Activated CD4-positive, alpha-beta T cell treated with anti-CD3 and anti-CD28 coated beads, Interleukin-10, Interleukin-2, amounts not matched to agents 100 ng/mL and 50 ng/mL, durations not matched to agents 16 hours and 8 hours (primary cell): ENCODE measurements at places on chromosomes 11 and 22.

DNA sequence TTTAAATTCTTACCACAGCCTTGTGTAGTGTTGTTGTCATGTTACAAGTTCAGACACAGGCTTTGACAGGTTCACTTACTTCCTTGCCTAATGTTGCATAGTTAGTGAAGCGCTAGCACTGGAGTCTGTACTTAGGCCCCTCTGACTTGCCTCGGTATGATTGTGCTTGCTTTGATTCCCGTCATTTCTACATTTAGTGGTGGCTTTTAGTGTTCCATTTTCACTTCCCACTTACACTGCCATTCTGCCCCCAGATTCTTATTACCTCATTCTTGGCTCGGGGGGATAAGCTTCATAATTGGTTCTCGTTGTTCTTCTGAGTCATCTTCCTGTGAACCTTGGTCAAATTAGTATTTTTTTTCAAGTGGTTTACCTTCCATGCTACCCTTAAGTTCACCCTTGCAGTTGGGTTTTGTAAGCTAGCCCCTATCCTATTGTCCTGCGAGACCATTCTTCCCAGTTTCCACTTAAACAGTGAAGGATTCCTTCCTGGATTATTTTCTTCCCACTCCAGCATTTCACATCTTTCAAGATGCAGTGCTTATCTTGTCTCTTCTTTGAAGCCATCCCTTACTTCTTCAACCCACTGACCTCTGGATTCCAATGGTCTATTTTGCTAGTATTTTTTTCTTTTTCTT, 68.7 kb downstream of the DDX10 start:
- DNase-seq, result peak; percentile 89

DNA sequence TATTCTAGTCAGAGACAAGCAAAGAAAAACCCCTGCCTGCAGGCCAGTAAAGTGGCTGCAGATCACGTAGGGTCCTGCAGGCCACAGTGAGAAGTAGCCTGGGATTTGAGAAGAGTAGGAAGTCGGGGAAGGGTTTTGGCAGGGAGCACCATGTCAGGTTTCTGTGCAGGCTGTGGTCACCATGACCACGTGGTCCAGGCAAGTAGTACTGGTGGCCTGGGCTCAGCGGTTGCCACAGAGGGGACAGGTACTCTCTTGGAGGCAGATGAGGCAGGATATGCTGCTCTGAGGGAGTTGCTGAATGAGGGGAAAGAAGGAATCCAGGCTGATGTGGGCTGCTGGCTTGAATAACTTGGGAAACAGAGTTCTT, 46.5 kb downstream of the PISD start:
- DNase-seq, result no peak

GRCh38 chr11:69915501-69916250, 96.5 kb upstream of the FGF3 start:
- peak; percentile 60 for DNase-seq

DNA sequence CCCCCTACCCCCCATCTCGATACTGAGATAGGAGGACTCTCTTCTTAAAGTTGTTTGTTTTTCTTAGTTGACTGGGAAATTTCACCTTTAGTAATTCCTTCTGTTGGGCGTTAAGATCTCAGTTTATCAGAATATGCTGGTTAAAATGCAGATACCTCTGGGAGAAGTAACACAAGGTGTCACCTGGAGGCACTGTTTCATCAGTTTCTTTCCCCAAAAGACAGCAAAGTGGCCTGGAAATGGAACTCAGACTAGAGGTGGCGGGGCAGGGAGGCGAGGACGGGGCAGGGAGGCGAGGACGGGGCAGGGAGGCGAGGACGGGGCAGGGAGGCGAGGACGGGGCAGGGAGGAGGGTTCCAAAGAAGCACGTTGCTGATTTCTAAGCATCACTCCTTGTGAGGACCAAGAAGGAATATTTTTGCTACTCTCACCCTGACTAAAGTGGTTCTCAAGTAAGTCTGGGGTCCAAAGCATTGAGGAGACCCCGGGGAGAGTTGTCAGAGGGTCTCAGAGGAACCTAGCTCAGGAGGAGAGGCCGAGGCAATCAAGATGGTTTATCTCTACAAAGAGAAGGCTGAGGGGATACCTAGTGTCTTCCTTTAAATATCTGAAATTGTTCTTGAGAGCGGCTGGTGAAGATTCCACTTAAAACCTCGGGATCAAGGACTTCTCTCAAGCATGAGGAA, 147.0 kb upstream of the B3GAT1 start:
- no peak for DNase-seq

GRCh38 chr11:126702987-126703386, 297.6 kb downstream of the KIRREL3 start:
- no peak for DNase-seq

GRCh38 chr11:118142081-118142480, 10.5 kb downstream of the SCN4B start:
- no peak for DNase-seq

DNA sequence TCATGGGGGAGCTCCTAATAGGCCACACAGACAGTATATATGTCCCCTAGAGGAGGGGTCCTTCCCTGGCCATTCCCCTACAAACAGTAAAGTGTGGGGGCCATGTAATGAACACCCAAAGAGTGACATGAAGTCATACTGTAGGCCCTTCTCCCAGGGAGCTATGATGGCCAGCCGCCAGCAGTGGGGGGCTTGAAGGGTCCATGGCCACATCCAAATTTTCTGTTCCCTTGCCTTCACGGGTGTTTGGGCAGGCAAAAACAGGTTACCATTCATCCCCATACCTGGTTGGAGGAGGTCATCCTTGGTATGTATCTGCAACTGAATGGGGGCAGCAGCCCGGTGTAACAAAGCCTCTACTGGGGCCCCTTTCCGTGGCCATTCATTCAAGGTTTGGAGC, 2118.0 kb downstream of the LRRC4C start:
- no peak for DNase-seq

DNA sequence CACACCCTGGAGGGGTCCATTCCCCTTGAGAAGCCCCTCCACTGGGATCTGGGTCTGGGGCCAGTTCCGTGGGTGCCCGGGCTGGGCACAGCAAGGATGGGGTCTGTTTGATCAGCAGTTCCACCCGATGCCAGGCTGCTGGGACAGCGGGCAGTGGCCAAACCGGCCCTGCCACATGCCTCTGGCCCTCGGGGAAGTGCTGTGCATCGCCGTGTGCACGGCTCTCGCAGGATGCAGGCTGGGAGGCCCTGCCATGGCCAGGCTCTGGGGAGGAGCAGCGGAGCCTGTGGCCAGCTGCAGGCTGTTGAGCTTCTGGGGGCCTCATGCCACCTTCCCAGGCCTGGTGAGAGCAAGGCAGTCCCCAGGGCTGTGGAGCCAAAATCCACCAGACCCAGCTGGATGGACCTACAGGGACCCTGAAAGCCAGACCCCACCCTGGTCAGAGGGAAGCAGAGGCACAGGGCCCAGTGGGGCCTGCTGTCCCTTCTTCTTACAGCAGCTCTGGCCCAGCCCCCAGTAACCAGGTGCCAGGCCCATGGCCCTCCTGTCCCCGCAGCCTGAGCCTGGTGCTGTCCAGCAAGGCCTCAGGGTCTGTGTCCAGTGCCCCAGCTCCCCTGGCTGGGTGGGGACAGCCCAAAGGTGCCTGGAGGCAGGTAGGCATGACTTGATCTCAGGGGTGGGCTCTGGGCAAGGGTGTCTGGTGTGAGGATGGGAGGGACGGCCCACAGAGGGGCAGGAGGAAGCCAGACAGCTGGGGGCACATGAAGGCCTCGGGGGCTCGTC, 57.3 kb downstream of the WNT7B start:
- no peak for DNase-seq

DNA sequence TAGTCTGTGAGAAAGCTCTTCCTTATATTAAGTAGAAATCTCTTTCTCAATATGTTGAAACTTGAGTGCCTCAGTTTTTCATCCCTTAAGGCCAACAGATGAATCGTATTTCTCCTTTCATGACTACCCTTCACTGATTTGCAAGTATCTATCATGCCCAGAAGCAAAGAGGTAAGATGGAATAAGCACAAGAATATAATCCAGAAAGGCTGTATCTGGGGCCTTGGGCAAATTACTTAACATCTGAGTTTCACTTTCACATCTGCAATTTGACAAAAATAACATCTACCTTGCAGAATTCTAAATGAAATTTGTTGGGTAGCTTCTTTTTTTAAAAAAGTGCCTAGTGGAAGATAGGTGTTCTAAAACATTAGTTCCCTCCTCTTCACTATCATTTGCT, 552.4 kb upstream of the ANO5 start:
- DNase-seq, result no peak

DNA sequence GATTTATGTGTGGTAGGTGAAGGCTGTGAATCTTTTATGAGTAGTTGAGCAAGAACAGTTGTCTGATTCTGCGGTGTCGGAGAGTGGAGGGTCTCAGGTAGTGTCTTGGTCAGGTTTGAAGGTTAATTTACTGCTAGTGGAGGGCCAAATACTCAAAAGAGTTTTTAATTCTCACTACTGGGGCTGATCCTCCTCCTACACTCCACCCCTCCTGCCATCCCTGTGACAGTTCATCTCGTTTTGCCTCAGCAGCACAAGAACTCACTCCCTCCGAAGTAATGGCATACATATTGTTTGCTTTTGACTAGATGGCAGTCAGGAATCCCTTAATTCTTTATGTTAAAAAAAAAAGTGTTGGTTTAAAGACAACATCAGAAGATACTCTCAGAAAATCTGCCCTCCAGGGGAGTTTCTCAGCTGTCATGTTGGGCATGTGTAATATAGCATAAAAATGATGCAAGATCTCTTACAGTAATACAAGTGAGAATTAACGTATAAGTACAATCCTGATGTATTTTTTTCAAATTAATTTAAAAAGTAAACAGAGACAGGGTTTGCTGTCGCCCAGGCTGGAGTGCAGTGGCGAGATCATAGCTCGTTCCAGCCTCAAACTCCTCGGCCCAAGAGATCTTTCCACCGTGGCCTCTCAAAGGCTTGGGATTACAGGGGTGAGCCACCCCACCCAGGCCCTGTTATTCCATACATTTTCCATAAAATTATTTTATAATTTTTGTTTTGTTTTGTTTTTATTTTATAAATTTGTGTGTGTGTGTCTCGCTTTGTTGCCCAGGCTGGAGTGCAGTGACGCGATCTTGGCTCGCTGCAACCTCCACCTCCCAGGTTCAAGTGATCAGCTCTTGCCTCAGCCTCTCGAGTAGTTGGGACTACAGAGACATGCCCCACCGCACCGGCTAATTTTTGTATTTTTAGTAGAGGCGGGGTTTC, 1.3 kb downstream of the FAR1 start:
- peak; percentile 37 for DNase-seq

DNA sequence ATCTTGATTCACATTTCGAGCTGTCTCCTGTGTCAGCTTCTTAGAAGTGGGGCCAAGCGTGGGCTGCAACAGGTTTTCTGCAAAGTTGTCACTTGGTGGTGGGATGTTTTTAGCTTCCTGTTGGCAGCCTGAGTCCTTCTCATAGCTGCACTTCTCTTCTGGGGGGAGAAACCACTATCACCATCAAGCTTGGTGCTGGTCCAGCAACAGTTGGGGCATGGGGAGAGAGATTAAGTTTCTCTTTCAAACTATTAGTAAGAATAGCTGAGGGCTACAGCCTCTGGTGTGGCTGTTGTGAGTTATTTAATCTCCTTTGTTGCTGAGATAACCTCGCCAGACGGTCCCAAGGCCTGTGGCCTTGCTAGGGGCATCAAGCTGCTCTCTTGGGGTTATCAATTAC, 123.3 kb upstream of the CRYBB3 start:
- DNase-seq, result peak; percentile 80

- DNase-seq, result peak; percentile 32
Observed at GRCh38 chr11:113695207-113695606, 10.9 kb downstream of the TMPRSS5 start.

DNA sequence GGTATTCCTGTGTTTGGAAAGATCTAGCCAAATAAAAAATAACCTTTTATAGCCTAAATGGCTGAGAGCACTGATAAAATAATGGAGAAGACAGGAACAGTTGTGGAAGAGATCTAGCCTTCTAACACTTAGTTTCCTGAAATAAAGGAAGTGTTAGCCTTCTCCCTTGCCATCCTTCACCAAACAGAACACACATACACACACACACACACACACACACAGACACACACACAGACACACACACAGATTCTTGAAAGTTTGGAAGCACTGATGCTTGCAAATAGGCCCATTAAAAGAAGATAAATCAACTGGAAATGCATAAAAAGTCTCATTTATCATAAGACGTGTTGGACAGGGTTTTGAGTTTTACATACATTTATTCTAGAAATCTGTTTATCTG, 37.5 kb downstream of the KIRREL3 start:
- DNase-seq, result no peak

DNA sequence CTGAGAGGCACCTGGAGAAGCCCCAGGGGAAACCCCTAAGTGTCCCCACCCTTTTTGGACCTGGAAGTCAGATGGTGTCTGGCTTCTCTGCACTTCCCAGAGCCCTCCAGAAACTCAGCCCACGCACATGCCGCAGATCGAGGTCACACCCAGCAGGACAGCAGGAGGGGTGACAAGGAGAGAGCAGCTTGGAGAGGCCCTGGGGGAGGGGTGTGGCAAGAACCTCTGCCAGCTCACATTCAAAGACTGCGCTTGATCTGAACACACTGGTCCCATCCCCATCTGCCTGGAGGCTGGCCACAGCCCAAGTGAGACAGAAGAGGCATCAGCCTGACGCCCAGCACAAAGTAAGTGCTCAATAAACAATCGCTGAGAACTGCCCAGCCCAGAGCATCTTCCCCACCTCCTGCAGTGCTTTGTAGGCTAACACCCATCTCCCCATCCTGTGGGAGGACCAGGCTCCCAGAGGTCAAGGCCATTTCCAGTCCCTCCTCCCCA, 21.4 kb downstream of the TMPRSS6 start:
- DNase-seq, result peak; percentile 53

DNA sequence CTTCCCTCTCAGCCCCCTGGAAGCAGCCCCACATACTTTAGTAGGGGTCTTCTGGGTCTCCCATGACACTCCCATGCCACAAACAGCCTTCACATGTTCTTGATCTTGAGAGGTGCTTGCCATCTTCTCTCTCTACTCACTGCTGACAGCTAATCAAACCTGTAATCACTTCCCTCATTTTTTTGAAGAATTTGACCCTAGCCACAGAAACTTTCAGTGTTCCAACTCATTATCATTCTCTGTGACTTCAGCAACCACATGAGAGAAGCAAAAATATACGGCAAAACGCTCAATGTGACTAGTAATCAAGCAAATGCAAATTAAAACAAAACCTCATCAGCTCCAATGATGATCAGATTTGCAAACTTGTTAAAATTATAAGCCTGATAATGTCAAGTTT, 38.3 kb upstream of the POU2AF2 start:
- no peak for DNase-seq

DNA sequence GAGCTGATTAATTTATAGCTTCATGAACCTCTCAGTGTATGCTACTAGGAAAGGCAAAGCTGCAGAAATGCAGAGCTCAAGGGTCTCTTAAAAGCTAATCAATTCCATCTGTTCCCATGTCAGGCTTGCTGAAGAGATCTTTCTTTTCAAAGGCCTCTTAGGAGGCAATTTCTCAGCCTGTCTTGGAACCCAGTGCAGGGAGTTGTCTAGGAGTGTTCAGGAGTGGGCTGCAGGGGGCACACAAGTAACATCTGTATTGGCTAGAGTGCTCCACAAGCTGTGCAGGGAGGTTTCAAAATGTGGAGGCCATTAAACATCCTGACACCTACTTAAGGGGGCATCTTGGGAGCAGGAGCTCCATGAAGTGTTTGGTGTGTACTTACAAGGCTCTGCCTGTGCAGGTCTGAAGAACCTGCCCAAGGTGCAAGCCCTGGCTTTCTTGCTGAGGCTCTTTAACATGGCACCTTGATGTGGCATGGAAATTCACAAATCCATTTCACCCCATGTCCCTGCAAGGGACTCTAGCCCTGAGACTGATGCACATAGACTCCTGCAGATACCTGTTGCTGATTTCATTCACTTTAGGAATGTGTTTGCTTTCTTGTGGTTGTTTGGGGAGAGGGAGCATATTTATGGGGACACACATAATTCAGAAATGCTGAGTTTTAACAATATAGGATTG, 134.7 kb downstream of the ME3 start:
- no peak for DNase-seq

- no peak for DNase-seq
Observed at GRCh38 chr11:96126917-96127595, 203.1 kb upstream of the MTMR2 start.
